ENCODE measurements at places on chromosomes 3 and 15. TPM values are rescaled to one million over a fixed set of nuclear protein-coding genes. Genes with fewer than 3 reads are reported as not detected.

CX3CR1 gene
- 0.74 TPM for total RNA-seq

ARHGEF26 gene
- 0.09 TPM for total RNA-seq

LIPH gene
- not detected for total RNA-seq

AGBL1 gene
- not detected for total RNA-seq

CCR8 gene
- 5.3 TPM for total RNA-seq

RAD18 gene
- total RNA-seq: 38.5 TPM

GAP43 gene
- not detected for total RNA-seq

BFSP2 gene
- not detected for total RNA-seq

IL16 gene
- total RNA-seq: 73.8 TPM

CLN6 gene
- 73.8 TPM for total RNA-seq

ERICH6 gene
- total RNA-seq: 0.39 TPM

Measured in CD8-positive, alpha-beta memory T cell (primary cell).